ENCODE measurements at places on chromosomes 1 and 21.

DNA sequence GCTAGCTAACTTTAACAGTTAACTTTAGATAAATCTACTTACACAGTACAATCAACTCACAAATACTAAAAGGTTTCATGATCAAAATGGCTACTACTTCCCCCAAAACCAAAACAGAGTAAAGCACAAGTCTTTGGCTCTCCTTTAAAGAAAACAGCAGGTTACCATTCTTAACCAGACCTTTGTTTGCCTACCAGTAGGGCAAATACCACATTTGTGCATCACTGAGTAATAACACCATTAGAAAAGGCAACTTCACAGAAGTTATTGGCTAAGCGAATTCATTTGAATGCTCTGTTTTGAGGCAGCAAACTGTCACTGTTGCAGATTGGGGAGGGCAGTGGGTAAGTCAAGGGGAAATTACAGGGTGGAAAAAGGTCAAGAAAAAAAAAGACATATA is 17.3 kb upstream of the SERPINC1 start:
- no peak for DNase-seq

DNA sequence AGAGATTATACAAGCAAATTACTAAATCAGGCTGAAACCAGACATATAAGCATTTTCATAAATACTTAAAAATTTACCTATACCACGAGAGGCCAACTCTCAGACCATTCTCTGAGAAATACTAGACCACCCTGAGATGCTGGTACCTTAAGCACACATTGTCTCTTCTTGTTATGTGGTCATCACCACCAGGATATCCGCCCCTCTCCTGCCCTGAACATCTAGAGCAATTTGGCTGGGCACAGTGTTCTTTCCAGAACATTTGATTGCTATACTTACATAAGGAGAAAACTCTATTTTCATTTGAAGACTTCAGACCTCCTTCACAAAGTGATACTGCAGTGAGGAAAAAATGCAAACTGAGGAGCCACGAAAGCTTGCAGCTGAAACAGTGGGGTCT is 36.2 kb upstream of the DUSP10 start:
- no peak for DNase-seq

DNA sequence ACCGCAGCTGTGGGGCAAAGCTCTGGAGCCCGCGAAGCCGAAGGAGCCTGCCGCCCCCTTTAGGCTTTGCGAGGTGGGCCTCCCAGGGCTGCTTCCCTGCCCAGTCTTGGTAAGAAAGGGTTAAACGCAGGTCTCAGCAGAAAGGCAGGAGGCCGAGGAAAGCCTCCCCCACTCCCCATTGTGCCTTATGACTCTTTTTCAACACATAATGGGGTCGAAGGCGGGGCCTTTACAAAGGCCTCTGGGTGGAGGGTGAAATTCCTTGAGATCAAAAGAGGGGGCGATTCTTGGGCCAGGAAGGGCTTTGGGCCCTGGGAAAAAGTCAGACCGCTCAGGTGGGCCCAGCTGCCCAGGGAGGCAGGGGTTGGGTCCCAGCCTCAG is 880 bp downstream of the ALPL start:
- DNase-seq, result no peak

DNA sequence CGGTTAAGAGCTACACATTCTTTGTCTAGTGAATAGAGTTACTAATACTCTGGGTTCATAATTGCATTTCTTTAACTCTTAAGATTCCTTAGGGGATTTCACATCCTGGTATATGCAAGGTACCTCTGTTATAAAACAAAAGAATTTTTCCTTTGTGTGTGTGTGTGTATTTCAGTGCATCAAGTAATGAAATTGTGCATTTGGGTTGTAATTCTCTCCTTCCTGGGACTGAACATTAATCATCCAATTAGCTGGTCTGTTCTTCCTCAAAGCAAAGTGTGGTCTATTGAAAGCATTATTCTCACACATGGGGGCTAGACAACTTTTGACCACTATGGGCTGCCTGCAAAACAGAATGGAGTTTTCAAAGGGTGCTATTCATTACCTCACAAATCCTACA is 74.0 kb downstream of the ZC3H11B start:
- DNase-seq, result no peak

DNA sequence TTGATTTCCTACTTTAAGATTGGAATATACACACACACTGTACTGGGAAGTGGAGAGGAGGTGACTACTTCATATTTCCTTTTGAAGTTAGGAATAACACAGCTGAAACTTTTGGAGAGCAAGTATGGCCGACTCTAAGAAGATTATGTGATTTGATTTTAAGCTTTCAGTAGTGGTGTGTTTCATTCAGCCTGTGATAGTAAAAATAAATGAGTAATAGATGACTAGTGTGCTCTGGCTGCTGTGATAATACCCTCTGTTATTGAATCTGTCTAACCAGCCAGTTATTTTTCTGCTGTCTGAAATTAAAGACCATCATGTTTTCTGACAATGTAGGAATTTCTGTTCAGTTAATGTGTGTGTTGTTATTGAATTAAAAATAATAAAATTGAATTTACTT is 48.3 kb downstream of the CTTNBP2NL start:
- DNase-seq, result no peak

GRCh38 chr1:98001764-98002163 is 80.9 kb upstream of the DPYD start:
- DNase-seq, result no peak

- no peak for DNase-seq
Measured at GRCh38 chr1:21638531-21639341, 30.4 kb downstream of the RAP1GAP start.

DNA sequence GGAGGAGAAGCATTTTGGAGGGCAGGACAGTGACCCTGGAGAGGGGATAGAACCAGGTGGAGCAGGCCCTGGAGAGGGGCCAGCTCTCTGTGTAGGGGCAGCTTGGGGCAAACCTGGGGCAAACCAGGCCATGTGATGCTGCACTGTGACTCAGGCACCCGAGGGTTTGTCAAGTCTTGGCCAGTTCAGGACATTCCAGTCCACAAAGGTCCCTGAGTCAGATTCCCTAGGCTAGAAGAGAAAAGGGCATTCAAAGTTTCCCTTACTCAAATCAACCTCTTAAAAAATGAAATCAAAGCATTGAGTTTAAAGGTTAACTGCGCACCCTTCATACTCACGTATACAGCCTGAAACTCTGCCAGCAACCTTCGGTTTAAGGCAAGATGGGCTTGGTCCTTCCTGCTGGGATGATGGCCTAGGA is 25.2 kb upstream of the PLA2G2C start:
- DNase-seq, result no peak

- DNase-seq, result no peak
Measured at GRCh38 chr1:230094746-230095145, 27.7 kb downstream of the GALNT2 start.

DNA sequence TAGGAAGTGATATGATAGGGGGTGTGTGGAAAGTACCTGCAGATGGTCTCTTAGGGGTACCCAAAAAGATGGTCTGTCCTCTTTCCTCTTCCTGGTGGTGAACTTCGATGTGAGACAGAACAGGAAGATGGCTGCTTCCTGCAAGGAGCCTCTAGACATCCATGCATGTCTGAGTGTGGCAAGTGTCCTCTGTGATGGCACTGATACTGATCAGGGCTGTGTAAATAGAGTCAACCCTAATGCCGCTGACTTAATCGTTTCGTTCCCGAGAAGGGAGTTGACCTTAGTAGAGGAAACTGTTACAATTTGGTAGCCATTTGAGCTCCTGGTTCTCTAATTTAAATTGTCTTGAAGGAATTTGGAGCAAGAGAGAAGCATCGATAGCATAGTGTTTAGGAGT is 168.6 kb downstream of the VPS13D start:
- DNase-seq, result no peak

- DNase-seq, result peak; percentile 31
Measured at GRCh38 chr1:235075048-235075776, 53.4 kb downstream of the TOMM20 start.

GRCh38 chr1:23451441-23451840 is 26.9 kb upstream of the TCEA3 start:
- no peak for DNase-seq

DNA sequence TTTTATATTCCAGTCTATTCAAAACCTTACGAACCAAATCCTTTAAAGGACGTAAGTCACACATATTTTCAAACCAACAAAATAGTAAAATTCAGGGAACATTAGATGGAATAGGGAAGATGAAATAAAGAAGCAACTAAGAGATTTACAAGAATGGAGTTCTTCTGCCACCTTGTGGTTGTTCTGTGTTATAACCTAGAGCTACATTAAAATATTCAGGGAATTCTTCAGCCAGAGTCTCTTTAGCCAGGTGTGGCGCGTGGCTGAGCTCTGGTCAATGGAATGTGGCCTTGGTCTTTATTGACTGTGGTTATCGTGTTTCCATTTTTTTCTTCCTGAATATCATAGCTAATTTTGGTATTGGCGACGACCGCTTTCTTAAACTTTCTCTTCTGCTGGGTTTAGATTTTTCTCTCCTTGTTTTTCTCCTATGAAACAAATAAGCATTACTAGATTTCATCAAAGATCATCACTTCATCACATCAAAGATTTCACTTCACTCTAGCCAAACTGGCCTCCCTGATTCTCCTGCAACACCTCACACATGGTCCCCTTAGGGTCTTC is 221.3 kb downstream of the MRPL39 start:
- DNase-seq, result no peak

- no peak for DNase-seq
Measured at GRCh38 chr1:8137481-8138244, 111.6 kb upstream of the ERRFI1 start.

- DNase-seq, result no peak
Measured at GRCh38 chr1:47395433-47395832, 20.7 kb upstream of the FOXE3 start.

- no peak for DNase-seq
Measured at GRCh38 chr1:233394860-233395717, 67.6 kb downstream of the MAP3K21 start.
